ENCODE measurements at places on chromosomes 12 and 14. TPM values are rescaled to one million over a fixed set of nuclear protein-coding genes. Genes with fewer than 3 reads are reported as not detected.

Gene TMPRSS12
- total RNA-seq: not detected

Gene FGF23
- not detected for total RNA-seq

Gene SAMD4A
- 6.4 TPM for total RNA-seq

Gene CCDC38
- total RNA-seq: 0.42 TPM

Gene GPR33
- not detected for total RNA-seq

Gene GPD1
- total RNA-seq: 0.60 TPM

Gene NOVA1
- total RNA-seq: not detected

Gene FOXG1
- not detected for total RNA-seq

DNA sequence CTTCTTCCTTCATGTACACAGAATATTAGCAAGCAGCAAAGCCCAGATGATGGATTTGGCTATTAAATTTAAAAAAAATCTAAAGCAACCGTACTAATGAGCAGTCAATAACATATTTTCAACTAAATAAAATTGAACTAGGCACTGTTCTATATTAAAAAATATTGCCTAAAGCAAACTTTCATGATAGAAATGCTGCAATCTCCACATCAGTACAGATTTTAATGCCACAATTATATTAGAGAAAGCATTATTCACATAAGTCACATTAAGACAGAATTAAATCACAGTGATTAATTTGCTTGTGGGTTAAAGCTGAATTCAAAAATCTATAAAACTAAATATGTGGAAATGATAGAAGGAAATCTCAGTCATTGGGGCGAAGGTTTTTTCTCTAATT is 200.7 kb downstream of the KCNH5 start:
- DNase-seq: no peak

GRCh38 chr12:99600388-99600787 is 47.2 kb upstream of the GARIN6 start:
- no peak for DNase-seq

- no peak for DNase-seq
Measured at GRCh38 chr14:69547701-69548348, 26.8 kb downstream of the CCDC177 start.

DNA sequence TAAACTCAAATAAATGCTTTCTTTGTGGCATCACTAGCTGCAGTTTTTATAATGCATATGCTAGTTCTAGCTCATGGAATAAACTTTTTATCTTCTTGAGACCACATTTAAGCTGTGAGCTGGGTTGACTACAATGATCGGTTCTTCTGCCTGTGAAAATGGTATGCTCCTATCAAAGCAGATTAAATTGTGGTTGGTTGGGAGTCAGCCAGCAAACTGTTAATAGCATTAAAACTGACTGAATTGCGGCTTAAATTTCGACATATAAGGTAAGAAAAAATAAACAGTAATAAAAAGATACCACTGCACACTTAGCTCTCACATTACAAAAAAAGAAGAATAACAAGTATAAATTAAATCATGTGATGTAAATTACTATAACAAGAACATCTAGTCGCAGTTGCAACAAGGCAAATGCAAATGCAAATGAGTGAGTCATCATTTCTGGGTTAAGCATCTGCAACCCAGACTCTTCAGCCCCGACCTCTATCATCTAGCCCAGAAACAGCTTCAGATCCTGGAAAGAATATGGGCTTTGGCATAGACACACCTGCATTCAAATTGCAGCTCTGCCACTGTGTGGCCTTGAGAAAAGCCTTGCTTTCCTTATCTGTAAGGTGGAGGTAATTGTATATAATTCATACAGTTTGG is 19.8 kb upstream of the DHRS7 start:
- no peak for DNase-seq

DNA sequence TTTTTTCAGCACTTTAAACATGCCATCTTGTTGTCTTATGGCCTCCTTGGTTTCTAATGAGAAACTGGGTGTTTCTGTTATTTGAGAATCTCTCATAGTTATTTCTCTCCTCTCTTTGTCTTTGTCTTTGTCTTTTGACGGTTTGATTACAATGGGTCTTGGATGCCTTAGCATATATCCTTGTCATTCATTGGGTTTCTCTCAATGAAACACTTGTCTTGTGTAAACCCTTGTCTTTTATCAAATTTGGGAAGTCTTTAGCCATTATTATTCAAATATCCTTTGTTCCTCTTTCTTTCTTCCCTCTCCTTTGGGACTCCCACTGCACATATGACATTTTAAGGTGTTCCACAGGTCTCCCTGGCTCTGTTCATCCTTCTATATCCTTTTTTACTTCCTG is 373.5 kb upstream of the TBX3 start:
- DNase-seq: no peak

DNA sequence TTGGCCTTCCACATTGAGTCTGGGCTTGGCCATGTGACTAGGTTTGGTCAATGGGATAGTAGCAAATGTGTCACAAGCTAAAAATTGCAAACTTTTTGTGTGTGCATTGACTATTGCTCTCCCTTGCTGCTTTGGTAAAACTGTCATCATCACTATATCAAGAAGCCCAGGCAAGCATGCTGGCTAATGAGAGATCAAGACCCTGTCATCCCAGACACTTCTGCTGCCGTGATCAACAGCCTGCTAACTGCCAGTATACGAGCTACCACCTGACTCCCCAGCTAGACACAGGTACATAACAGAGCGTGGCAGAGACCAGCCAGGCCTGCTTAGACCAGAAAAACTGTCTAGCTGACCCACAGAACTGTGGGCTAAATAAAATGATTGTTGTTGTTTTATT is 456.7 kb upstream of the DCN start:
- DNase-seq: no peak

GRCh38 chr14:34040766-34041165 is 89.9 kb upstream of the EGLN3 start:
- DNase-seq: no peak

DNA sequence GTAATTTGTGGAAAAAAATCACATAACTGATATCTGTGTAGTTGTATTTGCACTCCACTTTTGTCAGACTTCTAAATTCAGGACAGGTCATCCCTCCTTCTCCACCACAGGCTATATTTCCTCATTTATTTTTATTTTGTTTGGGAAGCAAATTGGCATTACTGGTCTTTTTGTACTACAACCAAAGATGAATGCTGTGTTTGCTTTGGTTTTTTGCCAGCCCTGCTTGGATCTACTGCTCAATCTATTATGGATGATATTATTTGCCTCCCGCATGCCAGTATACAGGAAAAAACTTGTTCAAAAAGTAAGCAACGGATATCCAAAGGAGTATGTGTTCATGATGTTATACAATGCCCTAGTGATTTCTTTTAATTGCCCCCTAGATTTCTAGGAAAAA is 948.8 kb downstream of the TRHDE start:
- no peak for DNase-seq

DNA sequence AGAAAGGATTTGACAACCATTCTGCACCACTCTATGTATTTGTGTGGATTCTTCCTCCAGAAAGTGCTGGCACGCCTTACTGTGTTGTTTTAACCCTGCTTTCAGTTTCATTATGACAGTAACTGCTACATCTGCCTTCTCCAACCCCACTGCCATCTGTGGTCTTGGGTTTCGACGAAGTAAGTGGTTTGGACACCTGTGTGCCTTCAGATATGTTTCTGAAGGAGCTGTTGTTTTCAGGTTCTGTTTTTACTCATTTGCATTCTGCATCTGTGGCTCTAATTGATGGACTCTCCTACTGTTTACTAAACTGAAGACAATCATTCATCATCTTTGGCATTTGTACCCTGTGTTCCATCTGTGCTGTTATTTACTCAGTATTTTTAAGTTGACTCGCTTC is 4.1 kb downstream of the TSHR start:
- DNase-seq: peak; percentile 19

GRCh38 chr12:47602325-47602724 is 103.5 kb downstream of the RPAP3 start:
- DNase-seq: no peak

GRCh38 chr14:51828017-51828797 is 32.2 kb upstream of the GNG2 start:
- DNase-seq: peak; percentile 64

DNA sequence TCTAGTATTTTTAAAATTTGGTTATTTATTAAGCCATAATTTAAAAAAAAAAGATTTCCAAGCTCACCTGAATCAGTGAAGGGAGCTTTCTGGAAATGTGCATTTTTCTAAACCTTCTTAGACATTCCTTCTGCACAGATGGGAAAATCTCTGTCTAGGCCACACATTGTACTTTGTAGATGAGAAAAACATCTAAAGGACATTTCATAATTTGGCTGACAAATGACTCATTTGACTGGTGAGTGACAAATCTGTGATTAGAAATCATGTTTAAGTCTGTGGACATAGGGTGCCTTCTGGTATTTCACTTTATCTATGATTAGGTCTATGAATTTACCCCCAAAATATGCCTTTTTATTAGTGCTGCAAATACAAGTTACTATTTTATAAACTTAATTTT is 1044.9 kb upstream of the FLRT2 start:
- no peak for DNase-seq
